ENCODE measurements at places on chromosomes 4 and X.

GRCh38 chr4:119643306-119644042, 14.9 kb upstream of the PDE5A start:
- no peak for DNase-seq

- no peak for DNase-seq
Observed at GRCh38 chr4:135269125-135269890, 1067.7 kb upstream of the PABPC4L start.

GRCh38 chr4:150280081-150280895, 202.0 kb downstream of the DCLK2 start:
- no peak for DNase-seq

DNA sequence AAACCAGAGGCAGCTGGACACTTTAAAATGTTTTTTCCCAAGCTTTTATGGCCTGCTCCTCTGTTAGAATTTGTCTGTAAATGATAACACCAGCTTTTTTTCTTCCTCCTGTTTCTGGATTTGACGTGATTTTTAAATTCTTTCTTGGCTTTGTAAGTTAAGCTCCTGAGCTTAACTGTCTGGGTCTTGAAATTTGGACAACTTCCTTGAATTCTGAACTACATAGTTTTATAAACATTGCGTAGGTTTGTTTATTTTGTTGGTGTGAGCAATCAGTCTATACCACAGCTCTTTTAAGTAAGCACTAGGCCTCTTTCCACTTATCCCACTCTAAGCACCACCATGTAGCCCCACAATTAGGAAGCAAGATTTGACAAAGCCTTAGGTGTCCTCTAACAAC, 144.4 kb upstream of the GUCY1A1 start:
- no peak for DNase-seq

GRCh38 chr4:94459462-94460161, 7.9 kb downstream of the PDLIM5 start:
- no peak for DNase-seq

GRCh38 chr4:1793496-1793840, 375 bp downstream of the FGFR3 start:
- DNase-seq: peak; percentile 15

DNA sequence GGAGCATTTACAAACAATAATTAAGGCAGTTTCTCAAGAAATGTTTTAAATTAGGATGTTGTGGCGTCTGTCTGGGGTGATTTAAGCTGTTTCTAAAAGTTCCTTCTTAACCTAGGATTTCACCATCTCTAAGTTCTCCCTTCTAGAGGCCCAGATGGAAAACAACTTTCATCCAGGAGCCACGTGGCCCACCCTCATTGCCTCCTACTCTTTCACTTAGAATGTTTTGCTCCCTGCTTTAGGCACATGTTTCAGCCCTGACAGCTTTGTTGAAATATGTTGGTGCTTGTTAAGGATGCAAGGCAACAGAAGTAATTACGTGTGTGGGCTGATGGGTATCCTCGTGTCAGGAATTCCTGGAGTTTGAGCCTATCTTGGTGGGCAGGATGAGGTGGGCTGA, 131.3 kb downstream of the GUCY2F start:
- DNase-seq: no peak

GRCh38 chr4:158130204-158130603, 42.6 kb downstream of the GASK1B start:
- no peak for DNase-seq

GRCh38 chr4:94551643-94552564, 100.2 kb downstream of the PDLIM5 start:
- DNase-seq: no peak

GRCh38 chr4:13766761-13767540, 139.4 kb upstream of the BOD1L1 start:
- DNase-seq: no peak

Measured in activated CD4-positive, alpha-beta T cell treated with anti-CD3 and anti-CD28 coated beads, Interleukin-2, Interleukin-4, amounts not matched to agents 100 ng/mL and 50 ng/mL, durations not matched to agents 16 hours and 8 hours (primary cell).